ENCODE measurements at places on chromosomes 16 and 17.

DNA sequence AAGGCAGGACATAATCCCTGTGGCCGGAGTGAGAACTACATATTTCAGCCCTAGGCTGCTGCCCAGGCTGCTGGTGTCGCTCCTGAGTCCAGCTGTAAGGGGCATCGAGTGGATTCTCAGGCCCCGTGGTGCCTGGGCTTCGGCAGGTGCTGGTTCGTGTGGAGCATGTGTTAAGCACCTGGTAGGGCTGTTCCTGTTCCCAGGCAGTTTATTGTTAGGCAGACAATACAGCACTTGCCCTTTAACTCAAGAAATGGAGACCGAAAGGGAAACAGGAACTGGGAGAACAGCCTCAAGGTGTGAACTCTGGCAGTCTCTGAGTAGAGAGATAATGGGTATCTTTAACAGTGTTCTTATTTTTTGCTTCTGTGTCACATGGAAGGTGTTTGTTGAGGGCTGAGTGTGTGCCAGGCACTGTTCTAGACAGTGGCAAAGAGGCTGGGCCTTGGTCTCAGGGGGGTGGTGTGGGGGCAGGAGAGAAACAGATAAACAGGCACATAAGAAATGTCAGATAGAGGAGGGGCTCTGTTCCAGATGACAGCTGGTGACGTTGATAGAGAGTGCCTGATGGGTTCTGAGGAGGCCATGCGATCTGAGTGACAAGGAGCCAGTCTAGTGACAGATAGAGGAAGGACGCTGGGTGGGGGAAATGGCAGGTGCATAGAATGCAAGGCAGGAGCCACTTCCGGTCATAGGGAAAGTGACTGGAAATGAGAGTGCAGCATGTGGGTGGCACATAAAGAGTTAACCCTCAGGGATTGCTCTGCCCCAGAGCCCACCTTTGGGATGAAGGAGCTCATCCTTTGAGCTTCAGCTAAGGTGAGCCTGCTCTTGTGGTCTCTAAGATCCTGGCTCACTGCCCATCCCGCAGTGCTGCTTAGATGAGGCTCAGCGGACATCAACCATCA lies 33.8 kb downstream of the EPN2 start:
- DNase-seq: no peak

- peak; percentile 47 for DNase-seq
Observed at GRCh38 chr16:62036101-62036801, at the start of gene CDH8. Gene CDH8 (minus strand): TSS chr16:62036438. CDS start chr16:62021403, 15,035 bp downstream.

- DNase-seq: no peak
Observed at GRCh38 chr17:36213695-36214094, 2.8 kb downstream of the CCL4L2 start.

DNA sequence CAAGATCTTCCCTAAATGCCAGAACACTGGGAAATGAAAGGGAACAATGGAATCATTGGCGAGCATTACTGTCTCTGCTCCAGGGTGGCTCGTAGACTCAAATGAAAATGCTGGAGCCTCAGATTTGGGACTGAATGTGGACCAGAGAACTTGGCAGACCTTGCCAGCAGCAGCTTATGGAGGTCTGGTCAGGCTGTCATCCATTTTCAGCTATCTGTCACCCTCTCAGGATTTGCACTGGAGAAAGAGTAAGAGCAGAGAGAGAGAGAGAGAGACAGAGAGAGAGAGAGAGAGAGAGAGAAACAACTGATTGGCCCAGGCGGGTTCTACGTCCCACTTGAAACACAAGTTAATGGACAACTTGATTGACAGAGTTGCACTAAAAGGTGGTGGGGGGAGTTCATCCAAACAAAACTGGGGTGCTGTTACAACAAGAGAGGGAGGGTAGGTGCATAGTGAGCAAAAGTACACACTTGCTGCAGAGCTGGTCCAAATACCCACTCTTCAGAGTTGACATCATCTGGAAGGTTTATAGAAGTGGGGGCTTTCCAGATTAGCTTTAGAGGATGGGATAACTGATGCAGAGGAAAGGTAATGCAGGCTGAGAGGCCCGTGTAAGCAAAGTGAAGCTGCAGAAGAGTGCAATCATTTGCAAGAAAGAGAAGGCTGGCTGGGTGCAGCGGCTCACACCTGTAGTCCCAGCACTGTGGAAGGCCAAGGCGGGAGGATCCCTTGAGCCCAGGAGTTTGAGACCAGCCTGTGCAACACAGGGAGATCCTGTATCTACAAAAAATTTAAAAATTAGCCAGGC lies 16.5 kb upstream of the NSMCE1 start:
- DNase-seq: no peak

GRCh38 chr17:72099919-72100318 lies 20.9 kb upstream of the SOX9 start:
- no peak for DNase-seq

GRCh38 chr17:7959503-7960253 lies 27.7 kb downstream of the CNTROB start:
- no peak for DNase-seq

- no peak for DNase-seq
Observed at GRCh38 chr17:81735264-81736102, 23.4 kb downstream of the SLC25A10 start.

DNA sequence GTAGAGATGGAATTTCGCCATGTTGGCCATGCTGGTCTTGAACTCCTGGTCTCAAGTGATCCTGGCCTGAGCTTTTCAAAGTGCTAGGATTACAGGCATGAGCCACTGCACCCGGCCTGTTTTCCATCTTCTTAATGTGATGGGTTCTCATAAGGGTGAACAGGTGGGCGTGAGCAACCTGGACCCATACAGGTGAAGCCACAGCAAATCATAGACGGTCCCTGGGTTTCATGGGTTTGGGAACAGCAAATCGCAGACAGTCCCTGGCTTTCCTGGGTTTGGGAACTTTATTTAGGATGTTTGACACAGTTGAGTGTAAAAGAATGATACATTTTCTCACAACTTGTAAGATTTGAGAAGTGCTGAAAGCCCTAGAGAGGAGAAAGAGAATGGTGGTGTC lies 12.9 kb upstream of the MEIOB start:
- no peak for DNase-seq

- no peak for DNase-seq
Observed at GRCh38 chr16:86432691-86433090, 77.6 kb upstream of the FOXF1 start.

Data from NCI-H1105 treated with DMSO at 0.1 percent for 48 hours (cell line).